Nephron progenitor cell (in vitro differentiated cells): ENCODE measurements at places on chromosomes 1 and 21.

DNA sequence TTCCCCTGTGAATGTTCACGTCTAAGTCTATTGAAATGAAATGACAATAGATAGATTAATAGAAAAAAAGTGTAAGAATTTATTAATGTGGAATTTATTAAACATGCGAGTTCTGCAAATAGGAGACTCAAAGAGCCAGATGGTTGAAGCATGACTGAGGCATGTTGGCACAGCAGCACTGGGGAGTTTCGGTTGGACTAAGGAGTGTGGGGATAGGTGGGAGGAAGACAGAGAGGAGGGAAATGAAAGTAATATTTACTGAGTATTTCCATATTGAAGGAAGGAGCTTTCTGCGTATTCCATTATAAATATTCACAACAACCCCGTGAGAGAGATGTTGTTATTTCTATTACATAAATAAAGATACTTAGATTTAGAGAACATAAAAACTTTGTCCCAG is 79.5 kb upstream of the ZNF644 start:
- DNase-seq = no peak

DNA sequence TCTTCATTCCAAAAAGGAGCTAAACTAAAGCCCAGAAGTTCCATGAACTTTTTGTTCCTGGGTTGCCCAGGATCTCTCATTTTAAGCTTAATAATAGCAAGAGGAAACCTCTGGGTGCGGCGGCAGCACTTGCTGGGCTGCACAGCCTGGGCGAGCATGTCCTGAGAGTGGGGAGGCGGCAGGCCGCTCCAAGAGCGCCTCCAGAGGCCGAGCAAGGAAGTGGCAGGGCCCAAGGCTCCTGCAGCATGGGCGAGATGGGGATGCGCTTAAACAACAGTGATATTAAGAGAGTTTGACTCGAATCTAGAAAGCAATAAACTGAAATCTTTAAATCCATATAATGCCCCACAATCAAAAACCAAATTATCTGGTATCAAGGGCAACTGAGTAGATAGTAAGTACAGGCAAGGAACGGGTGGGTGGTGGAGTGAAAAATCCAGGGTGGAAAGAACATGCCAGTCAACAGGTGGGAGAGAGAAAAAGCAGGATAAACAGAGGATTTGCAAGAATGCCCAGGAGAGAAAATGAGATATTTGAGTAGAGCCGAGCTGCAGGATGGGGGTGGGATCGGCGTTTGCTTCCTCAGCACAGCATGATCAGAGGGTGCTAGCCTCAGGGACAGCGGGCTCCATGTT is 14.1 kb upstream of the TNR start:
- peak; percentile 70 for DNase-seq

GRCh38 chr21:33402001-33402979 is 923 bp upstream of the IFNGR2 start:
- peak; percentile 25 for DNase-seq

DNA sequence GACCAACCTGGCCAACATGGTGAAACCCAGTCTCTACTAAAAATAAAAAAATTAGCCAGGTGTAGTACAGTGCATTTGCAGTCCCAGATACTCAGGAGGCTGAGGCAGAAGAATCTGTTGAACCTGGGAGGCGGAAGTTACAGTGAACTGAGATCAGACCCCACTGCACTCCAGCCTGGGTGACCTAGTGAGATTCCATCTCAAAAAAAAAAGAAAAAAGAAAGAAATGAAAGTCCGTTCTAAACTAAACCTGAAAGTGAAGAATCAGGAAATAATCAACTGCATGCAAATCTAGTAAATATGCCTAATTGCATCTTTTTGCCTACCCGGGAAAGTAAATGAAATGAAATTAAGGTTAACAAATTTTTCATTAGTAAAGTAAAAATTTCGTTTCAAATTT is 99.6 kb downstream of the ZZZ3 start:
- DNase-seq = no peak

DNA sequence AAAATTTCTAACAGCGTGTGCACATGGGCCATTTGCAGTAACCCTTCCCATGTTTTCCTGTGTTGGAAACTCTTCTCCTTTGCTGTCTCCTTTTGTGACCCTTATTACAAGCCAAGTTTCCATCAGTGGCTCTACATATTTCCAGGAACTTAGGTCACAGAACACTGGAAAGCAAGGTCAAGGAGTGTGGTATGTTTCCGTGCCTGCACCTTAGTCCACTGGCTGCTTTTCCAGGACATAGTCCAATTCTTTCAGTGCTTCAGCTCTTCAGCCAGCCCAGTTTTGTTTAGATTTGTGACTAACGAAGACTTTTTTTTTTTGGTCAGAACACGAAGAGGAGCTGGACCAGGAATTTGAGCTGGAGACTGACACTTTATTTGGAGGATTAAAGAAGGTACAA is 33.8 kb downstream of the HHAT start:
- DNase-seq = no peak

DNA sequence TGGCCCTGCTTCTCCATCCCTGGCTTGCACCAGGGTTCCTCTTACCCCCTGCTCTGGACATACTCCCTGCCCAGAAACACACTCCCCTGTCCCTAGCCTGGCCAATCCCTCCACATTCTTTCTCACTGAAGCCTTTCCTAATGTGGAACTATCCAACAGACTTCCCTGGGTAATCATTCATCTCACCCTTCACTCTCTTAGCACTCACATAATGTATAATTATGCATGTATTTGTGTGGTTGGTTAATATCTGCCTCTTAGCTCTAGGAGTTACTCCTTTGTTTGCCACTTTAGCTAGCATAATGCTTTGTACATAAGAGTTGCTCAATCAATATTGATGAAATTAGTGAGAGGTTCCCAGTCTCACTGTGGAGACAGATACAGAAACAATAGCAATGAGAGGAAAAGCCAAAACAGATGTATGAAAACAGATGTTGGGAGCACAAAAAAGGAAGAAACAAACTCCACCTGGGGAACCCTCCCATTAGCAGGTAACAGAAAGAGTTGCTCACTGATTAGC is 76.9 kb upstream of the WARS2 start:
- no peak for DNase-seq

- DNase-seq = no peak
These were observed 923.2 kb downstream of the LTN1 start for GRCh38 chr21:28069450-28069923.
